SK-N-SH (cell line): ENCODE measurements at places on chromosomes 2 and 18. TPM values are rescaled to one million over a fixed set of nuclear protein-coding genes. Genes with fewer than 3 reads are reported as not detected.

The VAPA gene
- polyA plus RNA-seq, result 109 and 129 TPM in 2 replicates

The CEP68 gene
- polyA plus RNA-seq, result 6.2 and 7.8 TPM in 2 replicates

The PMAIP1 gene
- 74.5 and 76.9 TPM in 2 replicates for polyA plus RNA-seq

The CYP27A1 gene
- 0.18 and 0.54 TPM in 2 replicates for polyA plus RNA-seq

The LHCGR gene
- not detected in 2 replicates for polyA plus RNA-seq

The FER1L5 gene
- 0.02 TPM in 1 of 2 replicates, not detected in the other for polyA plus RNA-seq

The KLHL41 gene
- polyA plus RNA-seq, result 0.26 and 0.42 TPM in 2 replicates

The ZNF385B gene
- polyA plus RNA-seq, result 0.15 and 0.16 TPM in 2 replicates

The TMEM200C gene
- not detected in 2 replicates for polyA plus RNA-seq

The POU3F3 gene
- polyA plus RNA-seq, result not detected in 2 replicates

The ANKRD44 gene
- polyA plus RNA-seq, result 12.3 and 12.5 TPM in 2 replicates

The RTP5 gene
- polyA plus RNA-seq, result not detected in 2 replicates

The TMEM178A gene
- 0.60 and 0.84 TPM in 2 replicates for polyA plus RNA-seq

The MGAT4A gene
- 0.05 and 0.07 TPM in 2 replicates for polyA plus RNA-seq

The DNER gene
- polyA plus RNA-seq, result 1.4 and 1.9 TPM in 2 replicates

The MAP4K3 gene
- 8.8 and 11.1 TPM in 2 replicates for polyA plus RNA-seq

The DSG4 gene
- polyA plus RNA-seq, result not detected in 2 replicates

The SLC40A1 gene
- polyA plus RNA-seq, result 1.8 and 2.1 TPM in 2 replicates

The LIPG gene
- 3.2 and 4.4 TPM in 2 replicates for polyA plus RNA-seq

The SP140 gene
- polyA plus RNA-seq, result 0.71 and 0.75 TPM in 2 replicates

The PSMA8 gene
- polyA plus RNA-seq, result not detected in 2 replicates

The DSC3 gene
- polyA plus RNA-seq, result not detected in 2 replicates

The FOXI3 gene
- polyA plus RNA-seq, result 0.02 TPM in 1 of 2 replicates, not detected in the other

The ALPP gene
- not detected in 2 replicates for polyA plus RNA-seq

The TMEFF2 gene
- polyA plus RNA-seq, result 5.4 and 5.8 TPM in 2 replicates
